Epithelial cell of prostate (primary cell): ENCODE measurements at places on chromosomes 16 and 17.

DNA sequence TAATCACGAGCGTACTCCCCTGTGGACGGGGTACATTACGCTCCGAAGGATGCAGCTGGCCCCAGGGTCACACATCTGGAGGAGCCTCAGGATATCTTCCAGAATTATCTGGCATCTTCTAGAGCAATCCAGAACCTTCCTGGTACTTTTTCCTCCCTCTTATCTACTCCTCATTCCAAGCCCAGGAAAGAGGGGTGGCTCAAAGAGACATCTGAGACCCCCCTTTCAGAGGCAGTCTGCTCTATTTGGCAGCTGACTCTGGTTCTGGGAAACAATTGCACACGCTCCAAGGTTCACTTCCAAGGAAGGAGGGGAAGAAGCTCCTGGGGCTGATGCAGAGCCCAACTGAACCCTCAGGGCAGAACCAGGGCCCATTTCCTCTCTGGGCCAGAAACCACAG lies 14.9 kb downstream of the RBFOX3 start:
- DNase-seq, result no peak

DNA sequence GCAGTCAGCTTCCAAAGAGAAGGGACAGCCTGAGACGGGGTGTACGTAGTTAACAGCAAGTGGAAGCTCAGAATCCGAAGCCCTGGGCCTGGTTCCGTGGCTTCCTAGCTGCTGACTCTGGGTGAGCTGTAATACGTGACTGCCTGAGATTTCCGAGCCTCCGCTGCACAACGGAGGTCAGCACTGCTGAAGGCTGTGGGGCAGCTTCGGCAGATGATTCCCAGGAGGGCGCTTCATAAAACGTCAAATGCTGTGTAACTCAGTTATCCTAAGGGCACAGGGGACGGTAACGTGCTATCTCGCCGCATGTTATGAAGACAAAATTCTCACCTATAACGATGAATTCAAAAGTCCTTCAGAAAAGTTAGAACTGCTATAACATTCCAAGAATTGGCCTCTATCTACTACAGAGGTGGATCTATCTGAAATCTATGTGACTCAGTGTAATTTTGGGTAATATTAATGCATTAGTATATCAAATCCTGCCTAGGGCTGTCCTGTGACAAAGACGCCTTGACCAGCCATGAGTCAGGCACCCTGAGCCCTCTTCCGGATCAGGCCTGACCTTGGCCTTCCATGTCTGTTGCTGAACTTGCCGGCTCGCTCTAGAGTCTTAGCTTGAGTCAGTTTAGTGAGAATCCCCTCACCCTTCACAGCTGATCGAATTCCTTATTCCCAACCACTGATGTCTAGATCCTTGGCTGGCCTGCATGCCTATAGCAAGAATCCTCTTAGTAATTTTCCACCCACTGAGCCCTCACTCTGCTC lies 43.5 kb downstream of the MARF1 start:
- DNase-seq, result no peak

- DNase-seq, result peak; percentile 20
Measured at GRCh38 chr17:31392856-31393748, 1.6 kb downstream of the RAB11FIP4 start.

DNA sequence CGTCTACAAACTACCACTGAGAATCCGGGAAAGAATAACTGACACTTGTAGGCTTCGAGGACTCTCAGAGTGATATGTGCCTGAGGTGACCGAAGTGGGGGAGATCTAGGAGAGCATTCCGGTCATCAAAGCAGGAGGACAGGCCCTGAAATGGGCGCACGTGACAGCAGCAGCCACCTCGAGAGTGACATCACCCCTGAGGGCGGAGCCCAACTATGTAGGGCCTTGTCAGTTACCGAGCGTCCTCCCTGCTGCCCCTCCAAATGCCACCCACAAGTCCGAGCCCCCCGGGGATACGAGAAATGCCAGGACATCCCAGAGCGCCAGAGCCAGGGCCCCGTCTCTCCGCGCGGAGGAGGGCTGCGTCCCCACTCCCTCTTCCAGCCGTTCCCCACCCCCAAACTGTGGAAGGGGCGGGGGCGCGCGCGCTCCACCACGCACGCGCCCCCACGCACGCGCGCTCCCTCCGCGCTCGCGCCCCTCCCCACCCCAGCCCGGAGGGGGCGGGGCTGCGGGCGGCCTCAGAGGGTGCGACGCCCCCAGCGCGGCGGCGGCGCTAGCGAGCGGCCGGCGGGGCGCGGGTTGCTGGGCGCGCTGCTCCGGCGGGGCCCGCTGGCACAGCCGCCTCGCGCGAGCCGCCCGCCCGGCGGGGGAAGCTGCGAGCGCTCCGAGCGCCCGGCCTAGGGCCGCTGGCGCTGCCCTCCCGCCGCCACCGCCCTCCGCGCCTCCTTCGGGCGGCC lies at the start of gene TANC2:
TSS of gene TANC2 (plus strand) at position 550 of the 740 bp plus-strand sequence. CDS start 43,325 bp downstream, outside the sequence.
- no peak for DNase-seq

GRCh38 chr17:35245196-35245486 lies 2.3 kb downstream of the SLFN5 start:
- peak; percentile 81 for DNase-seq

DNA sequence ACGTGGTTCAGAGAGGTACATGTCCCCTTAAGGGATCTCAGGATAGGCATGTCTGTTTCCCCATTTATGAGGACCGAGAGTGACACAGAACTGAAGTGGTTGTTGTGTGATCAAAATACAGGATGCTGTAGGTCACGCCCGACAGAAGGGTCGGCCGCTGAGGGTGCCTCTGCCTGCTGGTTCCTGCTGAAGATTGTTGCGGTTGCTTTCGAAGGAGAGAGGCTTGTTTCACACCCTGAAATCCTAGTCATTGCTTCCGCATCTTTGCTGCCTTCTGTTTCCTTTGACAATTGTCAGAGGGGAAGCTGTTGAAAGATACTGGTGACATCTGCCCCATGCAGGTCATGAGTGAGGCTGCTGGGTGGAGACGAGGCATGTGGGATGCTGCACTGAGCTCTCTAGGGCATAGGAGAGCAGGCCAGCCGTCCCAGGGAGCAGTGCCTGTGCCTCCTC lies 3.8 kb upstream of the NAT9 start:
- no peak for DNase-seq
